ENCODE measurements at places on chromosomes 1 and 21. TPM values are rescaled to one million over a fixed set of nuclear protein-coding genes. Genes with fewer than 3 reads are reported as not detected.

Gene SPRR2B
- not detected for total RNA-seq

Gene MYOG
- not detected for total RNA-seq

Gene AMY1B
- not detected for total RNA-seq

Gene S100A5
- not detected for total RNA-seq

Gene ETNK2
- total RNA-seq = 42.8 TPM

Gene SLC16A4
- total RNA-seq = 0.60 TPM

Gene KIRREL1
- not detected for total RNA-seq

Gene KLHDC7A
- 1.8 TPM for total RNA-seq

DNA sequence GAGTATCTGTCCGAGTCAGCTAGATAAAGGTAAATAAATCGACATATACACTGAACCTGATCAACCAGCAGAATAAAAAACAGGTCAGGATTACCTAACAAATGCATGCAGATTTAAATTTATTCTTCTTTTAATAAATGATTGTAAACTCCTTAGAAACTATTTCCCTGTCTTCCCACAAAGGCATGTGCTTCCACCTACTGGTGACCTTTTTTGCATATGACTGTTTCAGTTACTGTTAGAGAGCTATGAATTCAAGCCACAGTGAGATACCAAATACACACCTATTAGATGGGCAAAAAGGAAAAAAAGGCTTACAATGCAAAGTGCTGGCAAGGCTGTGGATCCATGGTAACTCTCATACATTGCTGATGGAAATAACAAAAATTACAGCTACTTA lies 957.4 kb upstream of the NCAM2 start:
- DNase-seq = no peak
- no peak overlapping the region for H3K27ac ChIP-seq
- H3K36me3 ChIP-seq = no peaks in the 10 kb centered on the region
- H3K4me1 ChIP-seq = no peaks in the 10 kb centered on the region
- H3K27me3 ChIP-seq = no peaks in the 10 kb centered on the region
- H3K4me3 ChIP-seq = no peak overlapping the region

DNA sequence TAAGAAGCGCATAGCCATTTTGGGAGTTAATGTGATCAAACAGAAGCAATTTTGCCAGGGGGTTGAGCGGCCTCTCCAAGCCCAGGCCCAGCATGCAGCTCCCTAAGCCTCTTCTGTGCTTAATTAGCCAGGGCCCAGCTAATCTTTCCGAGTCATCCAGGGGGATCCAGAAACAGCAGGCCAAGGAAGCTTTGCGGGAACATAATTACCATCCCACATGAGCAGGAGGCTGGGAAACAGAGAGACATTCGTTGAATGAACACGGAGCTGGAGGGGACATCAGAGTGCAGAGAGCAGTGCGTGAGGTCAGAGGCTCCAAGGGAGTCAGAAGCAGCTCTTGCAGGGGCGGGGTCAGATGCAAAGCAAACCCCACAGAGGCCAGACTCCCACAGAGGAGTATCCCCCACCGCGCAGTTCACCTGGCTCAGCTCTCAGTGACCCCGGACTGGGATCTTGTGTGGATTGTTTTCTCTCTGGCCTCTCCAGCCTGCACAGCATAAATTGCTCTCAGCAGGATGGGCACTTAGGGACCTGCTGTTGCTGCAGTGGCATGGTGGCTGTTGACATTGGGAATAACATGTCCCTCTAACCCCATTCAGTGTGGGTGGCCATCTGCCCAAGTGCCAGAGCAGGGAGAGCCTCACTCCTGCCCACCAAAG lies 657.4 kb downstream of the AJAP1 start:
- peaks cover 29% of the 10 kb centered on the region for H3K27me3 ChIP-seq
- no peak overlapping the region for H3K27ac ChIP-seq
- no peak for DNase-seq
- no peak overlapping the region for H3K4me3 ChIP-seq
- no peaks in the 10 kb centered on the region for H3K36me3 ChIP-seq
- H3K4me1 ChIP-seq = no peaks in the 10 kb centered on the region

DNA sequence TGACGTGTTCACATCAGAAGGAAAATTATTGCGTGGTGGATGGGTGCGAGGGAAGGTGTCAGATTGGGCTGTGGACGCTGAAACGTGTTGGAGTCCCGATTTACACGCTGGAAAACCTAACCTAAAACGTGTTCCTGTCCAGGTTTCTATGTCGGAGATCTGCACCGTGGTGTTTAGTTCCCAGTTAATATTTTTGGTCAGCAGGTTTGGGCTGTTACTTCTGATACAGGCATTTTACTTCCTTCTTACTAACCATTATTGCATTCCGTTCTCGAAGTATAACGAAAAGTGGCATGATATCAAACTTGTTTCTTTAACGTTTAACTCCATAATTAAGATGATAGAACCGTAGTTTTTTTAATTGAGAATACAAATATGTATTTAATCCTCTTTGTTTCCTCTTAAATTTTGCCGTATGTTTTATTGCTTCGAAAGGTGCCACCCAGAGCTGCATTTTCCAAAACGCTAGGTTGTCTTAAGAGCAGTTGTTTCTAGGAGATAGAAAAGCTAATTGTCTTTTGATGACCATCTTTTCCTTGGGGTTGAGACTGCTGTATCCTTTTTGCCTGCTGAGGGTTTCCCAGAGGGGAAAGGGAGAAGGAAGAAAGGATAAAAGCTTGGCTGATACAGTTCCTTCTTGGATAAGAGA lies 1.3 kb downstream of the ADARB1 start:
- H3K4me3 ChIP-seq = peak overlapping the region; percentile 95
- H3K27me3 ChIP-seq = no peaks in the 10 kb centered on the region
- peaks cover 25% of the 10 kb centered on the region for H3K4me1 ChIP-seq
- no peak overlapping the region for H3K27ac ChIP-seq
- H3K36me3 ChIP-seq = no peaks in the 10 kb centered on the region

DNA sequence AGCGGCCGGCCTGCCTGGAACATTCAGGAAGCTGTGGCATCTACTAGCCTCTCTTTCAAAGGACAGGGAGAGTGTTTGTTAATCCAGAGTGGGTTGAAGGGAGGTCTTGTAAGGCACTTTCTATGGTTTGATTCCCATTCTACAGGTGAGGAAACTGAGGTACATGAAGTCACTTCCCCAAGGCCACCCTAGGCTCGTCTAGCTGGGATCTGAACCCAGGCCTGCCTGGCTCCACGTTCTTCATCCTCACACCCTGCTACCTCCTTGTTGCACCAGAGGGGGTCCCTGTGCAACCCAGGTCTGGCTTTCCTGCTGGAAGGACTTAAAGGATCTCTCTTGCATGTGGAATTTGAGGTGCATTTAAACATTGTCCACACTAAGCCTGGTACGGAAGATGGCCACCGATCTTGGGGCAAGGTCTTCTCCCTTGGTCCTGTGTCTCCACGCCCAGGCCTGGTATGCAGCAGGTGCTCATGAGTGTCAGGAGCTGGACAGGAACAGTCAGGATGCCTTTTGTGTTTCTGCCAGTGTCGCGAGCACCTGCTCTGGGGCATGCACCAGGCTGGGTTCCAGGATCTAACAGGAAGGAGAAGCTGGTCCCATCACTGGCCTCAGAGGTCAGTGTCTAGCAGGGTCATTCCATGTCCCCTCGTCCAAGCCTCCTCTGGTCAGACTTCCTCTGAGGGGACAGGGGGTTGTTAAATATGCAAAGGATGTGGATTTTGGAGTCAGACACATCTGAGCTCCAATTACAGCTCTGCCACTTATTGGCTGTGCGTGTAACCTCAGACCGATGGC lies 103.2 kb upstream of the RUNX3 start:
- peaks cover 7% of the 10 kb centered on the region for H3K4me1 ChIP-seq
- H3K4me3 ChIP-seq = no peak overlapping the region

- no peaks in the 10 kb centered on the region for H3K36me3 ChIP-seq
- DNase-seq = no peak
- H3K27me3 ChIP-seq = peaks cover 40% of the 10 kb centered on the region
- no peak overlapping the region for H3K4me3 ChIP-seq
- H3K4me1 ChIP-seq = no peaks in the 10 kb centered on the region
Measured at GRCh38 chr1:181789395-181789794, 272.1 kb downstream of the ZNF648 start.

- DNase-seq = no peak
- no peak overlapping the region for H3K27ac ChIP-seq
- H3K4me1 ChIP-seq = peaks cover 35% of the 10 kb centered on the region
- no peaks in the 10 kb centered on the region for H3K36me3 ChIP-seq
- H3K27me3 ChIP-seq = peaks cover 6% of the 10 kb centered on the region
Measured at GRCh38 chr21:45032332-45032731, 42.0 kb upstream of the ADARB1 start.

- H3K27ac ChIP-seq = no peak overlapping the region
- H3K27me3 ChIP-seq = peaks cover 9% of the 10 kb centered on the region
- no peaks in the 10 kb centered on the region for H3K4me1 ChIP-seq
- no peak for DNase-seq
- H3K36me3 ChIP-seq = no peaks in the 10 kb centered on the region
Measured at GRCh38 chr1:168613691-168614231, 37.4 kb downstream of the XCL1 start.

DNA sequence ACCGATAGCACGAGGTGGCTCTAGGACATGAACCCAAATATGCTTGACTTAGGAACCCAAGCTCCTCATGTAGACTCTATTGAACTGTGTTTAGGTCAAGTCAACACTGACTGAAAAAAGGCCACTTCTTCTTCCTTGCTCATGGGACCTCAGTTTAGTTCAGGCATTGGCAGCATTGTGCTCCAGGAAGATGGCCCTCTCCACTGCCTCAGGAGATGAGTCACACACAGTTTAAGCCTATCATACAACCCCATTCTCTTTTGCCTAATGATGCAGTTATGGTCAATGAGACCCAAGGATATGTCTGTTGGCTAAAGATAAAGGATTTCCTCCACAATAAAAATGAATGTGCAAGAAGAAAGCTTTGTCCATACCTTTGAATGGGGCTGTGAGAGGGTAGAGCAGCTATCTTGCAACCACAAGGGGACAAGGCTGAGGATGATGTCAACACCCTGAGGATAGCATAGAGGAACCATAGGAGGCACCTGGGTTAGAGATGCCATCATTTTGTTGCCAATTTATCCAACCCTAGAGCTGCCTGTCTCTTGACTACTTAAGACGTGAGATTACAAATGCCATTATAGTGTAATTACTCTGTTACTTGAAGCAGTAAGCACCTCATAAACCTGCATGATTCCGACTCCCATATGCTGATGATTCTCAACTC lies 3.0 kb upstream of the TRIM63 start:
- peaks cover 14% of the 10 kb centered on the region for H3K4me1 ChIP-seq
- peaks cover 5% of the 10 kb centered on the region for H3K27me3 ChIP-seq
- H3K36me3 ChIP-seq = no peaks in the 10 kb centered on the region
- H3K4me3 ChIP-seq = no peak overlapping the region
- no peak overlapping the region for H3K27ac ChIP-seq

DNA sequence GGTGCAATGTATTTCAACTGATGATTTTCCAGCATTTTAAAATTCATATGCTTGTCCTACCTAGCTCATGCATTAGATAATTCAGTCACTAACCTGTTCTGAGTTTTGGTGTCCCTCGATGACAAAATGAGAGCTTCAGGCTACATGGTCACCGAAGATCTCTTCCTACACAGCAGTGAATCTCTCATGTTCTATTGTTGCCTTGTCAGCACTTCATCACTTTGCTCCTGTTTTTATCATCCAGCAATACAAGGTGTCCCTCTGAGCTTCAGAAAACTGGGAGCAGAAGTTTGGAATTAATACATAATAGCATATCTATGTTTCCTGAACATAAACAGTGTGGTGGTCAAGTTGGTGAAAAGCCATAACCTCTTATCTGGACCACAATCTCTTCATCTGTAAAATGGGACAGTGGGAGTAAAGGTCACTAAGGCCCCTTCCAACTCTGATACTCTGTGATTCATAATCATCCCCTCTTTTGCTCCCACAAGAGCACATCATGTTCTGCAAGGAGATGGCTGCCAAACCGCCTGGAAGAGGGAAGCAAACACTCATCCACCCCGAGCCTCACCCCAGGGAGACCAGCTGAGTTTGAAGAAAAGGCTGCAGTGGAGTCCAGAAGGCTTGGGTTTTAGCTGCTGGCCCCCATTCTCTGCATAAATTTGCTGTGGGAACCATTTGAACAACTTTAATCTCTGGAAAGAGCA lies 137.9 kb upstream of the F3 start:
- no peaks in the 10 kb centered on the region for H3K4me1 ChIP-seq
- no peaks in the 10 kb centered on the region for H3K36me3 ChIP-seq
- no peak overlapping the region for H3K27ac ChIP-seq
- no peak for DNase-seq

DNA sequence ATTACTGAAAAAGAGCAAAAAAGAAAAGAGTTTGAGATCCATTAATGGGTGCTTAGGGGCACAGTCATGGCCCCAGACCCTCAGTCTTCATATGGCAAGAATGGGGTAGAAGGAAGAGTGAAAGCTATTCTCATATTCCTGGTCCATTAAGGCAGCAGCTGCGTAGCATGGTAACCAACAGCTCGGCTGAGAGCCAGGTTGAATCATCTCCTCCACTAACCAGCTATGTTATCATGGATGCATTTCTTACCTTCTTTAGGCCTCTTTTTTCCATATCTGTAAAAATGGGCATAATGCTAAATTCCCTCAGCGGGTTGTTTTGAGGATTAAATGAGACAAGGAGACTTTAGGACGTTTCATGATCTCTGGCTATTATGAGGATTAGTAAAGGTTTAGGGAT lies 15.0 kb upstream of the SARS1 start:
- H3K36me3 ChIP-seq = no peaks in the 10 kb centered on the region
- peaks cover 36% of the 10 kb centered on the region for H3K4me1 ChIP-seq
- H3K4me3 ChIP-seq = no peak overlapping the region
- DNase-seq = no peak
- no peak overlapping the region for H3K27ac ChIP-seq

DNA sequence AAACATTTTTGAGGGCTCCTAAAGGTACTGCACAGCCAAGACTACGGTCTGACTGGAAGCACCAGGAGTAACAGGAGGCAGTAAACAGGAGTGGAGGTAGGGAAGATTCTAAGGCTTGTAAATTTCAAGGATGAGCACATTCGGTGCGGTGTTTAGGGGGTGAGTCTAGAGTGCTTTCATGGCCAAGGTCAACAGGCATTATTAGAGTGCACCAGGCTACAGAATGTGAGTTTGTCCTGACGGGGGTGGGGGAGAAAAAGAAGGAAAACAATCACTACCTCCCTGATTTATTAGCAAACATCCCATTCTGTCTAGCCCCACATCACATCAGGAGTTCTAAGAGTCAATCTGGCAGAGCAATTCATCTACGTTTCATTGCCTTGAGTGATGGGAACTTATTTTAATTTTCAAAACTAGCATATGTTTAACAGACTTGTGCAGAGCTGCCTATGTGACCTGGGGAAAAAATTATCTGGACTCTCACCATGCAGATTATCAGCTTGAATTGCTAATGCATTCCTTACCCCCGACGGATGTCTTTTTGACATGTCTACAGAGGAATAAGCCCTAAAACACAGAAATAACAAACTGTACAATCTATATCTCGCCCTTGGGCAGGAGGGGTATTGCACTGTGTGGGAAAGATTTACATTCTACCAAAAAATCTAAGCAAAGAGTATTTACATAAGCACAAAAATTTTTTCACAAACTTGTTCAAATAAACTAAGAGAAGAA lies 45.0 kb downstream of the APP start:
- H3K4me1 ChIP-seq = peaks cover 38% of the 10 kb centered on the region
- no peak for DNase-seq
- H3K4me3 ChIP-seq = no peak overlapping the region
- no peaks in the 10 kb centered on the region for H3K36me3 ChIP-seq

GRCh38 chr1:3898994-3899753 lies 898 bp downstream of the C1orf174 start:
- peak overlapping the region; percentile 97 for H3K4me3 ChIP-seq
- H3K27me3 ChIP-seq = no peaks in the 10 kb centered on the region
- peak; percentile 43 for DNase-seq
- H3K4me1 ChIP-seq = peaks cover 48% of the 10 kb centered on the region
